ENCODE measurements at places on chromosomes 7 and 10.

DNA sequence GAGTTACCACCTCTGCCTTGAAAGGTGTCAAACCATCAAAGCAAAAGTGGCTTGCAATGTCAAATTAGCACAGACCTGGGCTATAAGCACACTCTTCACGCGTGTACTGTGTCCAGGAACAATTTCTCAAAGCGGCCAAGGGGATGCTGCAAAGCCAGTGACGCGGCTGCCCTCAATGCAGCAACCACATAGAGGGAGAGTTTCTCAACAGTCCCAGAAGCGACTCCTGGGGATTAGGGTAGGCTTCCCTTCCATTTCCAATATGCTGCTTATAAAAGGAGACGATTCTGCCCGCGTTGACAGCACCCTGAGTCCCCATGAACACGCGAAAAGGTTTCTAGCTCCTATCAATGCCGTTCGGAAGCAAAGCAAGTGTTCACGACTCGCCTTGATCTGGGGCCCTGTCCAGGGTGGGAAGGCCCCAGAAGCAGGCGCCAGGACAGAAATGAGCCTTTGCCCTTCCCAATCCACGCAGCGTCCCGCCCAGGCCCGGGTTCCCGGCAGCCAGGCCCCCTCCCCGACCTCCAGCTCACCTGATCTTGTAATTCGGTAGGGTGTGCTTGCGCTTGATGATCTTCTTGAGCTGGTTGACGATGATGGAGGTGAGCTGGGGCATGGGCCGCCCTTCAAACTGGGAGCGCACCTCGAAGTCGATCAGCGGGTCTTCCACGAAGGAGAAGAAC lies 1.3 kb downstream of the PDZD8 start:
- DNase-seq: peak; percentile 58

GRCh38 chr10:131792011-131792651 lies 108.7 kb upstream of the PPP2R2D start:
- DNase-seq: no peak

DNA sequence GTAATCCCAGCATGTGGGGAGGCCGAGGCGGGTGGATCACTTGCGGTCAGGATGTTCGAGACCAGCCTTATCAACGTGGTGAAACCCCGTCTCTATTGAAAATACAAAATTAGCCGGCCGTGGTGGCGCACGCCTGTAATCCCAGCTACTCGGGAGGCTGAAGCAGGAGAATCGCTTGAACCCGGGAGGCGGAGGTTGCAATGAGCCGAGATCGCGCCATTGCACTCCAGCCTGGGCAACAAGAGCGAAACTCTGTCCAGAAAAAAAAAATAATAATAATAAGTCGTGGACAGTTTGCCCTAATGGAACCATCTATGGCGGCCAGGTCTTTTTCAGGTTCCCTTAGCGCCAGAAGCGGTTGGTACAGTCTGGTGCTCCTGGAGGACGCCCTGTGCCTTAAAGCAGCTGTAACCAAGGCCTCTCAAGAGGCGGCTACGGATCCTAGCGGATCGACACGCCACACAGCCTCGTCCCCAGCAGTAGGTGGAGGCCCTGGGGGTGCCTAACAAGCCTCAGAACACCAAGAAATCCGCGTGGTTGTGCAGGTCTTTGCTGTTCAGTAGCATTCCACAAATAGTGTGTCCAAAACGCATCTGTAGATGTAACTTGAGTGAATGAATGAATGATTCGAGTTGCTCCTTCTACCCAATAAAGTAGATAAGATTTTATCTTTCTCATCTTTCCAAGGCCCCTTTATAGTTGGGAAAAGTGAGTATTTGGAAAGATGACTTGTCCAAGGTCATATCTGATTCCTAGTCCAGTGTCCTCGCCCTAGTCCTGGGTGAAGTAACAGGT lies 982 bp downstream of the PGAM1 start:
- DNase-seq: peak; percentile 50

- DNase-seq: no peak
These were observed 873.9 kb downstream of the GRID1 start for GRCh38 chr10:85492684-85493083.

DNA sequence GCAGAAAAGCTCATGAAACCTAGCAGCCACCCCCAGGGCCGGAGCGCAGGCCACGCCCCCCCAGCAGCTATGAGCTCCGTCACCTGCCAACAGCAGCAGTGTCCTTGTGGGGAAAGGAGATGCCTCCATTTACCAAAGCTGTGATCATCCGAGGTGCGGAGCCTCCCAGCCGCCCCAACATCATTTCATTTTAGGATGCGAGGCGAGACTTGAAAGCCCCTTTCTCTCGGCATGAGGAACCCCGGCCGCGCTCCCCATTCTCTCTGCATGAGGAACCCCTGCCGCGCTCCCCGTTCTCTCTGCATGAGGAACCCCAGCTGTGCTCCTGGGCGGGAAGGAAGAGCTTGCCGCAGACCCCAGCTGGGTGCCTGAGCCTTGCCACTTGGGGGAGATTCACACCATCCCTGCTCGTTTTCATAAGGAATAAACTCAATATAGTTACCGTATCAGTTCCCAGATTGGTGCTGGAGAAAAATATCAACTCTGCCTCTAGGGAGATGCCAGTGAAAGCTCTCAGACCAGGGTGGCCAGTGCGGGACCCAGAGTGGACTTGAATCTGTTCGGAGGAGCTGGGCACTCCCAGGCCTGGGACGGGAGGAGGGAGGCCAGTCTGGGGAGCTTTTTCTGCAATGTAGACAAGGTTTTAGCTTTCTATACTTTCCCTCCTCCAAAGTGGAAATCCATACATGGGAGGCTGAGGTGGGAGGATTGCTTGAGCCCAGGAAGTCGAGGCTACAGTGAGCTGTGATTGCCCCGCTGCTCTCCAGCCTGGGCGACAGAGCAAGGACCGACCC lies 35.0 kb downstream of the JAKMIP3 start:
- no peak for DNase-seq

GRCh38 chr10:70578371-70578947 lies 24.1 kb downstream of the PRF1 start:
- DNase-seq: peak; percentile 79

GRCh38 chr10:49831352-49832035 lies 69.4 kb upstream of the OGDHL start:
- no peak for DNase-seq

- no peak for DNase-seq
These were observed 16.2 kb downstream of the TSPAN14 start for GRCh38 chr10:80470266-80470665.

DNA sequence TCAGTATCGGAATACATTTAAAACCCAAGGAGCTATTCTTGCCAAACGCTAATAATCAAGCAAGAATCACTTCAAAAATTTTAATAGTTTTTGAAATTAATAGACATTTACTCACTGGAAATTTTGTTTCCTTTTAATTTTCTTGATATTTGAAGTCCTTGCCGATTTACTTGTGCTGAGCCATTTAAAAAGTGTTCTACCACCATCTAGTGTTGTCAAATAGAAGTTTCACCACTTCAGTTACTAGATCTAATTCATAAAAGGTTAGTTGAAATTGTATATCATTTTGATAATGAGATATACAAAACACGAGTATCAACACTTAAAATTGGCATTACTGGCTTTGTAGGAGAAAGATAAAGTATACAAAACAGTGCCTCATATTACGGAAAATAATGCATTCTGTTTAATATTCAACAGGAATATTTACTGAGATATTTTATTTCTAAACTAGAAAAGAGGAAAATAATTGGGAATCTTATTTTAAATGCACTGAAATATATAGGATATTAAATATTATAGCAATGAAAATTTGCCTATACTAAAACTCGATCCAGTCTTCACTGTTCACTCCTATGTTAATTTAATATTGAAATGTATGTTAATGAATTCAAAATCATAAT lies 664.8 kb upstream of the SEMA3D start:
- DNase-seq: no peak

DNA sequence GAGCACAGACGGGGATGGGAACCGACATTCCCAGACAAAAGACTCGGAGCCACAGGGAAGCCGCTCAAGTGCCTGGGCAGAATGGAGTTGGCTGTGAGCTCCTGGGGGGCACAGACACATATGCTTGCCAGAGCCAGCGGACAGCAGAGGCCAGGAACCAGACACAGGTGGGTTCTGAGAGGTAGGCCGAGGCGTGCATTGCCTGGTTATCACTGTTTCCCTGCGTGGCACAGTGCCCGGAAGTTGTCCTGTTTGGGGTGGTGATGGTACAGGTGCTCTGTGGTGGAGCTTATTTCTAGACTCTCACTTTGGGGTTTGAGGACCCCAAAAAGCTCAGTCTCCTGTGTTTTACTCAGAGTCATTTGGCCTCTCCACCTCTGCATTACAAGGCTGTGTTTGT lies 2.5 kb downstream of the PALD1 start:
- no peak for DNase-seq

DNA sequence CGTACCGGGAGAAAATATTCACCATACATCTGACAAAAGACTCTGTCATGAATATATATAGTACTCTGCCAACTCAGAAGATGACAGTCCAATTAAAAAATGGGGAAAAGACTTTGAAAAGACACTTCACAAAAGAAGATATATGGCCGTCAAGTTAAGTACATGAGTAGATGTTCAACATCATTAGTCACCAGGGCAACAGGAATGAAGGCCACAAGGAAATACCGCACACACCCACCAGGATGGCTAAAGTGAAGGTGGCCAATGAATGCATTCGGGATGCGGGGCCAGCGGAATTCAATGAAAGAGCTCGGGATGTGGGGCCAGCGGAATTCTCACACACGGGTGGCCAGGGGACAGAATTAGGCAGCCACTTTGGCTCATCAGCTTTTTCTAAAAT lies 42.2 kb downstream of the MAD1L1 start:
- DNase-seq: no peak

DNA sequence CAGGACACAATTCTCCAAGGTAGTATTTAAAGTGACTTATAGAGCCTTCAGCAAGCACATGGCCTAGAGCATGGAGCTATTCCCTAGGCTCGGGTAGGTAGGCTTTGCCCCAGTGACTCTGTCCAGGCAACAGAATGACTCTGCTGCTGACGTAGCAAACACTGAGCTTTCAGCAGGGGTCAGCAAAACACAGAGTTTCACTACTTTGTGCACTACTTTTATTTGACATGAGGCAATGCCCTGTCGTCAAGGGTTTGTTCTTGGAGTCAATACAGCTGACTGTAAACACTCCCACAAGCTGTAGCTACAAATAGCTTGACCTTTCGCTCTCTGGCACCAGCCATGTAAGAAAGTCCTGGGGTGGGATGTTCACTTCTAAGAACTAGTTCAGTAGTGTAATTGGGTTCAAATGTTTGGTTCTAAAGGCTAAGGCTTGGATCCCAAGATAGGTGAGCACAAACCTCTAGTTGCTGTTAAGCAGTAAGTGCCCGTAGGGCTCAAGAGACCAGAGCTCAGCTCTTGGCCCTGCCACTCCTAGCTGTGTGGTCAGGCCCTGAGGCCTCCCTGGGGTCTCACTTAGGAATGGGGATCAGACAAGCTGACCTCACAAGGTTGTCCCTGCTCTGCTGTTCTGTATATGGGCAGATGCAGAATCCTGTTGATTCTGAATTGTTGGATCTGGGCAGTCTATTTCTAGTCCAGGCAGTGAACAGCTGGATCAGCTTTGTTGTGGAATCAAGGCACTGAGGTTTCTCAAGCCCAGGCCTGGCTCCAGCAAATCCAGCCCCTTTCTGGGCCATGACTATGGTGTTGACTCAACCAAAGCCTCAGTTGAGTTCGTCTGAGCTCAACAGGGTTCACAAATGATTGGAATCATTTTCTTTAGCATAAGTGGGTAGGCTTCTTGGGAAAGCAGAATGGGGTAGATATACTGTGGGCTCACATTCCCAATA lies 10.7 kb downstream of the NODAL start:
- no peak for DNase-seq

DNA sequence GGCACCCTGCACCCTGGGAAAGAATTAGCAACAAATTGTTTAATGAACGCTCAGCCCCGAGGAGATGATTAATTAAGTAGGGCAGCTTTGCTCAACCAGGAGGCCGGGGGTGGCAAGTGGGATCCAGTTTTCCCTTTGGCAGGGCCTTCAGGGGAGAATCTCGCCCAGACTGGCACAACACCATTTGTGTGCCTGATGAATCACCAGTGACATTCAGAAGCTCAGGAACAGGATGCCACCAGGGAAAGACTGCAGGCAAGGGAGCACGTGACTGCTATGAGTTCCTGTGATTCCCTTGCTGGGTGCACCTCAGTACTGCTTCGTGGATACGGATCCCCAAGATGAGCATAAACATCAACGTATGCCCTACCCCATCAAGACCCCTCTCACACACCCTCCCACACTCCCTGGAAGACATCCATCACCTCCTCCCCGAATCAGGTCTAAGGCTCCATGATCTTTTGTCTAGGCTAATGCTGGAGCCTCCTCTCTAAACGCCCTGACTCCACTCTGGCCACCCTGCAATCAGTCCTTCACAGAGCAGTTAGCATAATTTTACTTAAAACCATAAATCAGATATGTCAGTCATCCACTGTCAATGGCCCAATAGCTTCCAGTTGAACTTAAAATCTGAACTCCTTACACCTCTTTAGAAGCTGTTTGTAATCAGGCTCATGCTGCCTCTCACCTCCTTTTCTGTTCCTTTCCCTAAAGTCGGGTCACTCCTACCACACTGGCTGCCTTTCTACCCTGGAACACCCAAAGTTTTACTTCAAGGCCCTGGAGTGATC lies 109.2 kb upstream of the AGK start:
- no peak for DNase-seq

GRCh38 chr7:97078023-97078969 lies 39.2 kb upstream of the SDHAF3 start:
- no peak for DNase-seq

GRCh38 chr7:91185771-91186170 lies 78.5 kb upstream of the FZD1 start:
- no peak for DNase-seq

GRCh38 chr7:91140286-91140685 lies 123.9 kb upstream of the FZD1 start:
- DNase-seq: no peak

DNA sequence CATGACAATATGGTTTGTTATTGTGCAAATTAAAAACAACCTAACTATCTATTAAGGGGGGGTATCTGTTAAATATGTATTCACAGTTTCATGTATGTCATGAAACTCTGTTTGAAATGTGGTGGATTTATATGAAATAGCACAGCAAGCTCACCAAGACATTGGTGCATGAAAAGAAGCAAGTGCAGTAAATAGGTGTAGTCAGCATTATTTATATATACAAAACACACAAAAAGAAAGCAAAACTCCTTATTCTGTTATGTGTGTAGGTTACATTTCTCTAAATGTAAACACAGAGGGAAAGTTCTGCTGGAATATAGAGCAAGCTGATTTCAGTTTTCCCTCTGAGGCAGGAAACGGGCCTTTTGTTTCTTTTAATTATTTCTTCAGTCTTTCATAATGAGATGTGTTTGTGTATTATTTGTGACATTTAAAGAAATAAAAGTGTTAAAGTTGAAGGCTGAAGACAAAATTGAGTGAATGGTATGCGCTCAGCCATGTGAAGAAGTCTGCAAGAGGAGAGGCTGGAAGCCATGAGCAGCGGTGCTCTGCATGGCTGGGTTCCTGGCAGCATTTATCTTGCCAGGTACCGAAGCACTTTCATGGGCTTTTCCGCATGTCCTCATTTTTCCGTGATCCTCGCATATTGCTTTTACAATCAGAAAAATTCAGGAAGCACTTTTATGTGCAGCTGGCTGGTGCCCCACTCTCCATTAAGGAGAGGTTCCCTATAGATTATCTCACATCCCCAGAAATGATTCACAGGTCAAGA lies 38.5 kb downstream of the GRID1 start:
- no peak for DNase-seq

GRCh38 chr10:109880886-109881768 lies 42.2 kb downstream of the XPNPEP1 start:
- DNase-seq: no peak
